Kidney (tissue), 22 donors: ENCODE measurements at places on chromosomes 6 and 20. TPM values are rescaled to one million over a fixed set of nuclear protein-coding genes. Genes with fewer than 3 reads are reported as not detected.

DNA sequence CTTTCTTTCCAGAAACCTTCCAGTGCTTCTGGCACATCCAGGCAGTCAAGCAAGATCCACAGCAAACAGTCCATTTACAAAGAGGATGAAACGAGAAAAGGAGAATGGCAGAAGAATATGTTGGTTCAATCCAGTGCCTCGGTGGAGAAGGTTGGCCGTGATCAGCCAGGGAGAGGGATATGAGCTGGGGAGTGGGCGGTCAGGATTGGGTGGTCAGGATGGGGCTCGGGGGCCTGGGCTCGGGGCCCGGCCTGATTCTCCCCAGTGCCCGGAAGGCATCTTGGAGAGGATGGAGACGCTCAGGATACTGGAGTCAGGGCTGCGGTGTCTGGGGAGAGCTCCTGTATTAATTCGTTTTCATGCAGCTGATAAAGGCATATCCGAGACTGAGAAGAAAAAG lies 61.3 kb downstream of the EFCAB8 start:
- DNase-seq: no peak

- no peak for DNase-seq
These were observed 279.4 kb downstream of the RFPL4B start for GRCh38 chr6:112626468-112627082.

- no peak for DNase-seq
These were observed 28.3 kb downstream of the RSPO4 start for GRCh38 chr20:973785-974194.

- no peak for DNase-seq
These were observed 105.2 kb upstream of the MAN1A1 start for GRCh38 chr6:119454714-119455113.

GRCh38 chr20:47998736-47999135 lies 213.5 kb upstream of the SULF2 start:
- no peak for DNase-seq

DNA sequence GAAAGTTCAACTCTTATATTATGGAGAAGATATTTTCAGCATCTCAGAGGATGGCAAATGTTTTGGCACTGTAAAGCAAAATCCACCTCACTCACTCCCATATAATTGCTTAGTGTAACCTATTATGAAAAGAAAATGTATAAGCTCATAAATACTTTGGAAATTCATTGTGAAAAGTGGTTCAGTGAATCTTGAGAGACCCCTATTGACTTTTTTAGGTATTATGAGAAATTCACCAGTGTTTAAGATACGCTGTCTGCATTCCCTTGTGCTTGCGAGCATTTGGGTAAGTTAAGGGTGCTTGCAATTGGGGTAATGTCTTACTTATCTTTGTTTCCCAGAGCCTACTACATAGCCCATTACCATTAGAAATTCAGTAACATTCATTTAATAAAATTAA lies 66.3 kb upstream of the BMP5 start:
- DNase-seq: peak; percentile 13

- peak; percentile 82 for DNase-seq
These were observed at the start of gene DSP for GRCh38 chr6:7541175-7542064. TSS of gene DSP (plus strand) at chr6:7541671. CDS start at chr6:7541916, 245 bp downstream.

- peak; percentile 89 for DNase-seq
These were observed 36.1 kb downstream of the NCR2 start for GRCh38 chr6:41371461-41371991.

DNA sequence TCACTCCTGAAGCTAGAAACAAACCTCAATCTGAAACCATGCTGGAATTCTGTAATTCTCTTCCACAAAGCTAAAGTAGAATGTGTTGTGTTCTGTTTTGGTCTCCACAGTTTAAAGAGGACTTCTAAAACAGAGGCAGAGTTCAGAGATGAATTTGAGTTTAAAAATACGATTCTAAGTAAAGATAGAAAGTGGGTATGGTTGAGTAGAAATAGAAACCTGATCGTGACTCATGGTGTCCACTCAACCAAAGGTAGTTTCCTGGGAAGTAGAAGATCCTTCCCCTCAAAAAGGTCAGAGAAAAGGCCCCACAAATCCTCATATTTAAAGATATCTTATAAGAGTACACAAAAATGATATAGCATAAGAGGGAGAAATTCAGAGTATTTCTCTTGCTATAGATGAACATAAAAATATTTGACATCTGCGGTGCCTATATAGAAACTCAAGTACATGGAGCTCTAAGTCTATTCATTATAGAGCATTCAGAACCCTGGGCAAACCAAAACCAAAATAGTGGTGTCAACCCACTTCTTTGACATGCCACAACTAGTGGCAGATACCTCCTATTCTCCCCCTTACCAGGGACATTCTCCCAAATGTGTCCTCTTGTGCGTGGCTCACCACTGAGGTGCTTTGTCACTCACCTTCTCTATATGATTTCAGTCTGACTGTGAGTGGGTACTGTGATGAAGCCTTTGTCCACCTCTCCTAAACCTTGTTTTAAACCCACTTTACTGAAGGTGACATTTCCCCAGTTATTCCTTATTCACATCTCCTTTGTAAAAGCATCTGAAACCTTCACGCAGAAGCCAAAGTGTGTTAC lies 84.5 kb downstream of the PLCB1 start:
- DNase-seq: no peak

- no peak for DNase-seq
These were observed 103.7 kb downstream of the SNAP25 start for GRCh38 chr20:10322073-10323012.

GRCh38 chr6:106510090-106510970 lies 119.0 kb downstream of the RTN4IP1 start:
- DNase-seq: peak; percentile 76

DNA sequence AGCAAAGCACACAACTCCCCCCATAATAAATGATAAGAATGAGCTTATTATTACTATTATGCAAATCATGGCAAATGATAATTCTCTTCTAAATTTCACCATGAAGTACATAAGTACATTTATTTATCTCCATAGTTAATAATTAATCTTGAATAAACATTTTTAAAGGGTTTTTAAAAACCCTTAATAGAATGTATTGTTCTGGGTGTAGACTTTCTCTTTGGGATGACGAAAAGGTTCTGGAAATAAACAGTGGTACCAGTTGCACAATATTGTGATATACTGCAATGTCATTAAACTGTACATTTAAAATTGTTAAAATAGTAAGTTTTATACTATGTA lies 18.0 kb downstream of the DST start:
- no peak for DNase-seq

- no peak for DNase-seq
These were observed 46.4 kb upstream of the SLC35B3 start for GRCh38 chr6:8481727-8482126.

- DNase-seq: no peak
These were observed 26.4 kb downstream of the CSNK2A1 start for GRCh38 chr20:517221-517620.

DNA sequence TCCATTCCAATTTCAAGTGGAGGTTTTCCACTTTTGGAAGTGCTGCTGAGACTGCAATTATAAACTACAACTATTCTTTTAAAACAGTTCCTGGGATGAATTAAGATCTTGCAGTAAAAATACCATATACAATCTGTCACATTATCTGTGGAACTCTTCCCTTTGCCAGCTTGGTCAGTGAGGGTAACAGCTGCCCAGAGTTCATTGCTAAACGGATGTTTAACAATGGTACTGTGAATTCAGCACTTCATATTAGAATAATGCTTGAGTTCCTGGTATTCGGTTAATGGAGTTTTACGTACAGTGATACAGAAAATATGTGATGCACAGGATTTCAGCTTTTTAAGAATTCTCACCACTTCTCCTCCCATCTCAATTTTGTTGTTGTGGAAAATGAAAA lies 51.5 kb downstream of the KCNS1 start:
- DNase-seq: no peak

DNA sequence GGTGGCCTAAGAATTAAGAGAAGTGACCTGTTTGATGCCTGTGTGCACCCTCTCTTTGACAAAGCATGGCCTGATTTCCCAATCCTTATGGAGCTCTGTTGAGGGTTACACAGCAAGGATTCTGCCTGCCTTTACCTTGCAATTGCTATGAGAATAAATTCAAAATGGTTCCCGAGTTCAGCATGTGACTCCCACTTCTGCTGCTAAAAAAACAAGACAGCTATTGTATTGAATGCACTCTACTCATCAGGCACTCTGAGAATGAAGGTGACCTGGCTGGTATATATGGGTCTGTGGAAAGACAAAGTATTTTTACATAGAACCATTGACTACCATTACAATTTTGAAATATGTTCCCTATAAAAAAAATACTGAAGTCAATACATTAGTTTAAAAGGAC lies 190.3 kb downstream of the ATXN1 start:
- no peak for DNase-seq

DNA sequence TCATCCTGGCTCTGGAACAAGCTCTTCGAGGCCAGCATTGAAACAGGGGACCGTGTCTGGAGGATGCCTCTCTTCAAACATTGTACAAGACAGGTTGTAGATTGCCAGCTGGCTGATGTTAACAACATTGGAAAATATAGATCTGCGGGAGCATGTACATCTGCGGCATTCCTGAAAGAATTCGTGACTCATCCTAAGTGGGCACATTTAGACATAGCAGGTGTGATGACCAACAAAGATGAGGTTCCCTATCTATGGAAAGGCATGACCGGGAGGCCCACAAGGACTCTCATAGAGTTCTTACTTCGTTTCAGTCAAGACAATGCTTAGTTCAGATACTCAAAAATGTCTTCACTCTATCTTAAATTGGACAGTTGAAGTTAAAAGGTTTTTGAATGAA lies 3.6 kb upstream of the CDKN1A start:
- no peak for DNase-seq

DNA sequence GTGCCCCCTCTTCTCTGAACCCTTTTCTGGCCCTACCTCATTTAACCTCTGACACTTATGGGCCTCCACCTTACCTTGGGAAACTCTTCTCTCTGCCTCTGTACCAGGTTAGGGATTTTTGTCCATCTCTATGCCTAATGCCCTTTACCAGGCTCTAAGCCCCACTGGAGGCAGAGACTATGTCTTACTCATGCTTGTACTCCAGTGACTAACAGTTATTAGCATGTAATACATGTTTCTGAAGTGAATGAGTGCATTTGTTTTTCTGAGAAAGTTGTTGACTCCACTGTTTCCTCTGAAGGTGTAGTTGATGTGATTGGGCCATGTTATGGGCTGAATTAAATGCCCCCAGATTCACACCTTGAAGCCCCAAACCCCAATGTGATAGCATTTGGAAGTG lies 234.3 kb downstream of the PACRG start:
- DNase-seq: no peak

DNA sequence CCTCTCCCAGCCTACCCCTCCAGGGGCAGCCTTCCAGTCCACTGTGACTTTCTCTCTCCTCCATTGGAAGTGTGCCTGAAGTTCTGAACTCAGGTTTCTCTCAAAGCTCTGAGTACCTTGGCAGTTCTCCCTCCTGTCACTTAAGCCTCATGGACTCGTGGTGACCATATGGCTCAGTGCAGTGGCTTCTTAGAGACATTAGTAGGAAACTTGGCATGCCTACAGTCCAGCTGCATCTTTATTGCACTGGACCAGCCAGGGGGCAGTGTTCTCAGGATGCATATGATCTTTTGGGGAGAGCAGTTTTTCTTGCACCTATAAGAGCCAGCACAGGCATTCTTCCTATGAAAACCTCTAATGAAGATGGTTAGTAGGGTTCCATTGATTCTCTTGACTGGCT lies 47.5 kb upstream of the KCNK16 start:
- no peak for DNase-seq

DNA sequence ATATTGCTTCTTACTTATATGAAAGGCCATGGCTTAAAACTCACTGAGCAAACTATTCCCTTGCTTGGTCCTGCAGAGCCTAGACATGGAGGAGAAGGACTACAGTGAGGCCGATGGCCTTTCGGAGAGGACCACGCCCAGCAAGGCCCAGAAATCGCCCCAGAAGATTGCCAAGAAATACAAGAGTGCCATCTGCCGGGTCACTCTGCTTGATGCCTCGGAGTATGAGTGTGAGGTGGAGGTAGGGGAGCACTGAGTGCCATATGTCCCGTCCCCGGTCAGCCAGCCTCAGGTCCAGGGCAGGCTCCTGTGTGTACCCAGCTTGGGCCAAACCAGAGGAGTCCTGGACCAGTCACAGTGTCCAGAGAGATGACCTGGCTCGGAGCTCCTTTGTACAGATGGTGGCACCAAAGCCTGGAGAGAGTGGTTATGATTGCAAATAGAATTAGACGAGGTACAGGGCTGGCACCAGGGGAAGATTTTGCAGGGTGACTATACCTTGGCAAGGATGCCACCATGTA lies 21.0 kb downstream of the EPB41L1 start:
- DNase-seq: no peak

GRCh38 chr6:36577301-36577700 lies 16.9 kb upstream of the SRSF3 start:
- DNase-seq: no peak

DNA sequence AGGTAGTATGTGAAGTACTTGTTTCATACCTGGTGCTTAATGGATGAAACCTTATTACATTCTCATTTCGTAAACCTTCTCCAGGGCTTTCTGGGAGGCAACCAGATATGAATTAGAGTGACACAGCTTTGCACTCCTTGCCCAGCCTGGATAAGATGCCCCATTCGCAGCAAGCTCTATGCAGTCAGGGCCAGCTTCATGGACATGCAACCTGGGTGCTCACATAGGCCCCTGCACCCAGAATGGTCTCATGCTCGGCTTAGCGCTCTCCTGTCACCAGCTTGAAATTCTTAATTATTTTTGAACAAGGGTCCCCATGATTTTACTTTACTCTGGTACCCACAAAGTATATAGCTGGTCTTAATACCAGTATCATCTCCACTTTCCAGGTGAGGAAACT lies 11.3 kb upstream of the PTGIS start:
- DNase-seq: no peak

DNA sequence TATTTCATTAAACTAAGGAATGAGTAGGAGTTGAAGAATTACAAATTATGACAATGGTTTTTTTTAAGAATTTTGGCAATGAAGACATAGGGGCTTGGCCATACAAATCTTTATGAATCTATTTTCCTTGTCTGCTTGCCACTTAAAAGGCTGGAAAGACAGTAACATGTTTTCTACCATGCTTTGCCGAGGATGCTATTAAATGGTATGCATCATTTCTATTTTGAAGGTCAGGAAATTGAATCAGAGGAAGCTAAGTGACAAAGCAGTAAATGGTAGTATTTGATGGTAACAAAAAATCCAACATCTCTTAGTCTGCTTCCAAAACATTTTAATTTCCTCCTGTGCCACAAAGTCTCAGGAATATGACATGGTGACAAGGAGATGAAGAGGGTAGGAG lies 287.2 kb downstream of the RFPL4B start:
- DNase-seq: no peak

- DNase-seq: no peak
These were observed 61.7 kb downstream of the RIPOR3 start for GRCh38 chr20:50629670-50630045.

The PLAGL2 gene
- 9.2 TPM for total RNA-seq

The TMC2 gene
- not detected for total RNA-seq

The MAP7 gene
- total RNA-seq: 40.0 TPM

The RIN2 gene
- total RNA-seq: 109 TPM

The FOXA2 gene
- total RNA-seq: 0.13 TPM

The TCF21 gene
- total RNA-seq: 6.3 TPM

The NRN1 gene
- total RNA-seq: 8.5 TPM

The MYMX gene
- 1.1 TPM for total RNA-seq

The ANGPT4 gene
- total RNA-seq: 0.57 TPM
